ENCODE measurements at places on chromosomes 5 and 9.

DNA sequence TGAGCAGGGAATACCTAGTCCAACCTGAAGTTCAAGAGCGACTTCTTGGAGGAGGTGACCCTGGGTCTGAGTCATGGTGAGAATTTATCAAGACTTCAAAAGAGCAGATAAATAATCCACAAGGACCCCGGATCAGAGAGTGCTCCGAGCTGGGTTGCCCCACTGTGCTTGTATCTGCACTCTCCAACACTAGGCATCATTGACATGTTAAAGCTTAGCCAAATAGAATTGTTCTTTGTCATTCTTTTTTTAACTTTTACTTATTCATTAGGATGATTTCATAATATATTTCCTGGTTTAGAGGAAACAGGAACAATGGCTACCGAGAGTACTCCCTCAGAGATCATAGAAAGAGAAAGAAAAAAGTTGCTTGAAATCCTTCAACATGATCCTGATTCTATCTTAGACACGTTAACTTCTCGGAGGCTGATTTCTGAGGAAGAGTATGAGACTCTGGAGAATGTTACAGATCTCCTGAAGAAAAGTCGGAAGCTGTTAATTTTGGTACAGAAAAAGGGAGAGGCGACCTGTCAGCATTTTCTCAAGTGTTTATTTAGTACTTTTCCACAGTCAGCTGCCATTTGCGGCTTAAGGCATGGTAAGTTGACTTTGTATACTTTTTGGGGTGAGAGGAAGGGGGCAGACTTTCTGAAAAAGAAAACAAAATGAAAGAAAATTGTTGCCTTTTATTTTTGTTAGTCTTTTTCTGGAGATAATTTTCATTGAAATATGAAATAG lies at the start of gene CARD6:
TSS of gene CARD6 (plus strand) at position 300 of the 738 bp plus-strand sequence. CDS start at position 316, 16 bp downstream.
- H3K36me3 ChIP-seq, result no peaks in the 10 kb centered on the region
- H3K4me1 ChIP-seq, result peaks cover 18% of the 10 kb centered on the region
- peak; percentile 36 for DNase-seq
- H3K27ac ChIP-seq, result peak within 1 kb of the TSS; percentile 31

DNA sequence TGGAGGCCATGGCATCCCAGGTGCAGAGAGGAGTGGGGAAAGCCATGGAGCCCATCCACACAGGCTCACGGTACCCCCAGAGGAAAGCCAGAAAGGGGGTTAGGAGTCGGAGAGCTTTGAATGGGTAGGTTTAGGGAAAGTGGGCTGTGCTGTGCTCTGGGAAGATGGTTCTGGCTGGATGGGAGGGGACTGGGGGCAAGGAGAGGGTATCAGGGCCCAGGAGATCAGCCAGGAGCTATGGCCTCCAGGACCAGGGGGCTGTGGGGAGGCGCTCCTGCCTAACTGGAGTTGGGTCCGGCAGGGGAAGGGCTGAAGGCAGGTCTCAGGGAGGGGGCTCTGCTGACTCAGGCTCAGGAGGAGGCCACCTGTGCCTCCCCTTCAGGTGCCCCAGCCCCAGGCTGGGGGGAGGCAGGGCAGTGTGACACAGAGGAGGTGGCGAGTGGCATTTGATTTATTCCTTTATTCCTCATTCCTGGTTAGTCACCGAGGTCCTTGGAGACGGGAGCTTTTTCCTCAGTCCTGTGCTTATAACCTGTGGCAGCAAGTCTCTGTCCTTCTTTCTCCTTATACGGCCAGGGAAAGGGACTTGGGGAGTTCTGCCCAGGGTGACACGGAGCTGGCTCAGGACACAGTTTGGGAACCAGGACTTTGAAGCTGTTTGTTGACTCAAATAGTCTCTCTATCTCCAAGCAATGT lies 60.8 kb downstream of the TSTD2 start:
- no peak overlapping the region for H3K4me3 ChIP-seq
- no peaks in the 10 kb centered on the region for H3K27me3 ChIP-seq
- no peak for DNase-seq
- H3K36me3 ChIP-seq, result no peaks in the 10 kb centered on the region
- H3K4me1 ChIP-seq, result peaks cover 4% of the 10 kb centered on the region
- H3K27ac ChIP-seq, result no peak overlapping the region

GRCh38 chr9:99140685-99141314 lies 35.9 kb downstream of the TGFBR1 start:
- H3K27me3 ChIP-seq, result no peaks in the 10 kb centered on the region
- H3K4me3 ChIP-seq, result no peak overlapping the region
- DNase-seq, result peak; percentile 55
- H3K4me1 ChIP-seq, result peaks cover 4% of the 10 kb centered on the region
- H3K27ac ChIP-seq, result no peak overlapping the region

- no peaks in the 10 kb centered on the region for H3K36me3 ChIP-seq
- no peak overlapping the region for H3K4me3 ChIP-seq
- H3K27ac ChIP-seq, result no peak overlapping the region
- peaks cover 2% of the 10 kb centered on the region for H3K27me3 ChIP-seq
- DNase-seq, result no peak
These were observed 113.8 kb downstream of the TRIM32 start for GRCh38 chr9:116800885-116801284.

GRCh38 chr9:76456202-76456926 lies 2.6 kb upstream of the GCNT1 start:
- no peak overlapping the region for H3K27ac ChIP-seq
- peak; percentile 67 for DNase-seq
- H3K27me3 ChIP-seq, result no peaks in the 10 kb centered on the region
- no peaks in the 10 kb centered on the region for H3K36me3 ChIP-seq

DNA sequence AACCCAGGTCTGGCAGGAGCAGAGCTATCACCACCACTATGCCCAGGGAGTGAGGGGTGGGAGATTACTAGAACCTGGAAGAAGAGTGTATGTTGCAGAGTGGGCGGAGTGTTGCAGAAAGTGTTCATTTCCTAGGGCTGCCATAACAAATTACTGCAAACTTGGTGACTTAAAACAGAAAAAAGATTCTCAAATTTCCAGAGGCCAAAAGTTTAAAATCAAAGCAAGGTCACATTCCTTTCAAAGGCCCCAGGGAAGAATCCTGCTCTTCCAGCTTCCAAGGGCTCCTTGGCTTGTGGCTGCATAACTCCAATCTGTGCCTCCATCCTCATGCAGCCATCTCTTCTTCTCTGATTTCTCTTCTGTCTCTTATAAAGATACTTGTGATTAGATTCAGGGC lies 30.6 kb upstream of the SPINK4 start:
- no peak overlapping the region for H3K4me3 ChIP-seq
- no peak overlapping the region for H3K27ac ChIP-seq
- no peaks in the 10 kb centered on the region for H3K4me1 ChIP-seq
- no peaks in the 10 kb centered on the region for H3K36me3 ChIP-seq
- no peak for DNase-seq

- no peak for DNase-seq
- no peak overlapping the region for H3K4me3 ChIP-seq
- no peaks in the 10 kb centered on the region for H3K4me1 ChIP-seq
These were observed 95.4 kb downstream of the KIAA0825 start for GRCh38 chr5:94523018-94523417.

DNA sequence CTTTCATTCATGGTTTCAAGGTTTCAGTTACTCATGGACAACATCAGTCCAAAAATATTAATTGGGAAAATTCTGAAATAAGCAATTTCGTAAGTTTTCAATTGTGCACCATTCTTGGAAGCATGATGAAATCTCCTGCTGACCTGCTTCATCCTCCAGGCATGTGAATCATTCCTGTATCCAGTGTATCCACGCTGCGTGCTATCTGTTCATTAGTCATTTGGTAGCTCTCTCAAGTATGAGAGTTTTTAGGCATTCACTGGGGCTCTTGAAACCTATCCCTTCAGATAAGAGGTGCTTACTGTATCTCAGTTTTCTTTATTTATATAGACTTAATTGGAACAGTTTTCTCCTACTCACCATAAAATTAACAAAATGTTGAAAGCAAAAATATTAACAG lies 293.0 kb downstream of the CDH12 start:
- H3K4me1 ChIP-seq, result no peaks in the 10 kb centered on the region
- no peaks in the 10 kb centered on the region for H3K36me3 ChIP-seq
- H3K4me3 ChIP-seq, result no peak overlapping the region
- no peak overlapping the region for H3K27ac ChIP-seq

GRCh38 chr9:105385381-105385985 lies 62.4 kb upstream of the FSD1L start:
- H3K4me3 ChIP-seq, result peak overlapping the region; percentile 56
- H3K4me1 ChIP-seq, result no peaks in the 10 kb centered on the region
- H3K27me3 ChIP-seq, result no peaks in the 10 kb centered on the region
- peak; percentile 1 for DNase-seq

DNA sequence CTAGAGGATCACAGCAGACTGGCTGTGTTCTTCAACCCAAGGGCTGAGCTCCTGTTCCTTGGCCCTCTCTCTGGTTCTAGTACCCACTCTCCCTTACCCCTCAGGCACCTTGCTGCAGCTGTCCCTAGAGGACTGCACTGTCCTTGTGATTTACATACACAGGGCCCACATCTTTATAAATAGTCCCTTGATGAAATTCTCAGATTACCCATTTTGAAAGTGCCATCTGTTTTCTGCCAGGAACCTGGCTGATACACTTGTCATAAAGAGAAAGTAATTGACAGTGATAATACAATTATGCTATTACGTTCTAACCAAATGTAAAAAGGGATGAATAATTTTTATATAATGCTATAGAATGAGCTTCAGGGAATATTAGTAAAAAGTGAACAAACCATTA lies 16.5 kb upstream of the SPARC start:
- no peaks in the 10 kb centered on the region for H3K36me3 ChIP-seq
- no peaks in the 10 kb centered on the region for H3K27me3 ChIP-seq
- H3K4me3 ChIP-seq, result no peak overlapping the region
- DNase-seq, result no peak

GRCh38 chr5:113278976-113279375 lies 155.8 kb downstream of the TSSK1B start:
- H3K27me3 ChIP-seq, result no peaks in the 10 kb centered on the region
- H3K4me3 ChIP-seq, result no peak overlapping the region
- no peaks in the 10 kb centered on the region for H3K4me1 ChIP-seq
- DNase-seq, result no peak
- H3K27ac ChIP-seq, result no peak overlapping the region

DNA sequence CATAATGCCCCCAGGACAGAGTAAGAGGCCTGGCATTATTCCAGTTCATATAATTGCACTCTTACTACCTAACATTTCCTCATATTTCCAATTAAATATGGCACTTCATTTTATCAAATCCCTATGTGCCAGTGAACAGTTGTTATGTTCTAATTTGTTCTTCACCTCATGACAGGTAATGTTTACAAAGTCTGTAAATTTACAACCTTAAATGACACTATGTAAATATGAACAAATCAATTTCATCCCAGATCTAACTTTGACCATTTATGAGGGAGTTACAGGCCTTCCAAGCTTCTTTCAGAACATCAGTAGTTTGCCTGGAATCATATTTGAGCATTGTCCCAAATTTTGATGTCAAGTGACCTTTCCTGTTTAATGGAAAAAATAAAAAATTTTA lies 592.6 kb upstream of the CDH6 start:
- no peak overlapping the region for H3K4me3 ChIP-seq
- DNase-seq, result no peak
- H3K27me3 ChIP-seq, result no peaks in the 10 kb centered on the region
- H3K36me3 ChIP-seq, result no peaks in the 10 kb centered on the region

- H3K27me3 ChIP-seq, result no peaks in the 10 kb centered on the region
- H3K4me3 ChIP-seq, result no peak overlapping the region
- no peak overlapping the region for H3K27ac ChIP-seq
- H3K4me1 ChIP-seq, result no peaks in the 10 kb centered on the region
- no peak for DNase-seq
These were observed 9.8 kb downstream of the SLC12A2 start for GRCh38 chr5:128093368-128093767.

DNA sequence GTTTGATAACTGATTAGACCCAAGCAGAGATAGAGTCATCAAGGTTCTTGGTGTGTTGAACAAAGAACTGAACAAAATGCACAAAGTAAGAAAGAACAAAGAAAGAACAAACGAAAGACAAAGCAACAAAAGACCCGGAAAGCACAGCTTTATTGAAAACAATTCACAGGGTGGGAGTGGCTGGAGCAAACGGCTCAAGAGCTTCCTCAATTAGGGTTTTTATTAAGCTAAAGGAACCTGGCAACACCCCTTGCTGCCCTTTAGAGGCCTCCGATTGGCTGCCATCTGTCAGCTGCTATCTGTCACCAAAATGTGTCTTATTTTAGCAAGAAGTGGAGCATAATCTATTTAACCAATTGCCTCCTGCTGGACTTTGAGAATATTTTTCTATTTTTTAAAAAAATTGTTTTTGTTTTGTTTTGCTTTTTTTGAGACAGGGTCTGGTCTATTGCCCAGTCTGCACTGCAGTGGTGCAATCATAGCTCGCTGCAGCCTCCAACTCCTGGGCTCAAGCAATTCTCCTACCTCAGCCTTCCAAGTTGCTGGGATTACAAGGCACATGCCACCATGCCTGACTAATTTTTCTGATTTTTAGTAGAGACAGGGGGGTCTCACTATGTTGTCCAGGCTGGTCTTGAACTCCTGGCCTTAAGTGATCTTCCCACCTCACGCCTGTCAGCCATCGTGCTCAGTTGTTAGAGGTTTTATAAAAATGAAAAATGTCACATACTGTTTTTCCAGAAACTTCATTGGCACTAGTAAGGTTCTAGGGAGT lies 7.7 kb upstream of the ABO start:
- no peak overlapping the region for H3K27ac ChIP-seq
- H3K36me3 ChIP-seq, result no peaks in the 10 kb centered on the region
- H3K4me3 ChIP-seq, result no peak overlapping the region

- DNase-seq, result no peak
- no peak overlapping the region for H3K4me3 ChIP-seq
- no peaks in the 10 kb centered on the region for H3K4me1 ChIP-seq
These were observed 42.4 kb upstream of the TJP2 start for GRCh38 chr9:69131682-69132081.

GRCh38 chr9:129486756-129487657 lies 133.9 kb downstream of the C9orf50 start:
- no peaks in the 10 kb centered on the region for H3K27me3 ChIP-seq
- H3K4me3 ChIP-seq, result no peak overlapping the region
- peaks cover 2% of the 10 kb centered on the region for H3K36me3 ChIP-seq
- H3K4me1 ChIP-seq, result peaks cover 85% of the 10 kb centered on the region
- no peak for DNase-seq
- peak overlapping the region; percentile 87 for H3K27ac ChIP-seq

- H3K27me3 ChIP-seq, result no peaks in the 10 kb centered on the region
- DNase-seq, result no peak
- H3K27ac ChIP-seq, result no peak overlapping the region
- H3K36me3 ChIP-seq, result no peaks in the 10 kb centered on the region
- no peak overlapping the region for H3K4me3 ChIP-seq
These were observed 32.7 kb downstream of the ZFAND5 start for GRCh38 chr9:72332351-72332750.

GRCh38 chr9:131595696-131596429 lies 50.5 kb downstream of the PRRT1B start:
- no peak overlapping the region for H3K4me3 ChIP-seq
- peaks cover 78% of the 10 kb centered on the region for H3K36me3 ChIP-seq
- no peak for DNase-seq
- no peak overlapping the region for H3K27ac ChIP-seq
- peaks cover 15% of the 10 kb centered on the region for H3K4me1 ChIP-seq

GRCh38 chr5:157266286-157267007 lies 524 bp downstream of the CYFIP2 start:
- peak; percentile 51 for DNase-seq
- peak overlapping the region; percentile 61 for H3K27ac ChIP-seq
- no peaks in the 10 kb centered on the region for H3K27me3 ChIP-seq
- H3K36me3 ChIP-seq, result peaks cover 28% of the 10 kb centered on the region
- peak overlapping the region; percentile 79 for H3K4me3 ChIP-seq

Data from CD4-positive, alpha-beta T cell (primary cell).